Activated CD4-positive, CD25-positive, alpha-beta regulatory T cell treated with anti-CD3 and anti-CD28 coated beads, Interleukin-2, amount 50 U/mL, for 24 hours (primary cell): ENCODE measurements at places on chromosomes 1 and 21.

- no peak for ATAC-seq
Observed at GRCh38 chr21:42401154-42401553, 2.5 kb upstream of the UBASH3A start.

DNA sequence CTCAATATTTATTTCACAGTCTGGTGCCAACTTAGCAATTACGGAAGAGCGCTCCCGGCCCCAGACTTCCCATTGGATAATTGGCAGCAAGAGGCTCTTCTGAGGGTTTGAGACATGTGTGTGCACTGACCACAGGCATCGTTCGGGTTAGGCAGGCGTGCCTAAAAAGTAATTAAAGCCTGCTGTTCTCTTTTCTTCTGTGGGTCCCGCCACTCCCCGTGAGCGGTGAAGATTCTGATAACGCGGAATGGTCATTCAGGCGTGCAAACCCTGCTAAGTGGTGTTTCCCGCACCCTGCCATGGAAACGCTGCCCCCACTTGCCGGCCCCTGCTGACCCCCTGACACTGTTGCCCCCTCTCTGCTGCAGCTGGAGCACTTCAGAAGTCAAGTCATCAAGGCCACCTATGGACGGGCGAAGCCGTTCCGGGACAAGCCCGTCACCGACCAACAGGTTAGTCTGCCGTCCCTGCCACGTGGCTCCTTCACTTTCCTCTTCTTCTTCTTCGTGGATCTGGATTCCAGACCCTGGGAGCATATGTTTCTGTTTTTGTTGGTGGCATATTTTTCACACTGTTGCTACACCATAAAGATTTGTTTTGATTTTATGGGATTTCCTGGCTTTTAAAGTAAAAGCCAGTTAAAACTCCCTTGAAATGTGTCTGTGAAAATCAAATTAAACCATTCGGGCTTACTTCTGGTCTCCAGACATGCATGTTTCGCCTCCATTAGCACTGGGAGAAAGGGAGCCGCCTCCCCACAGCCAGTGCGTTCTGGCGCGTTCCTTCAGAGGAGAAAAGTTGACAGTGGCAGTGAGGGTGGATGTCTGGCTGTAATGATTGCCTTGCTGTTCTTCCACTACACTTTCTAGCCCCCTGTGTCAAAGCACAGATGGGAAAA lies 79.9 kb downstream of the FHAD1 start:
- no peak for ATAC-seq

GRCh38 chr1:152411134-152411533 lies 2.9 kb downstream of the CRNN start:
- ATAC-seq, result no peak

DNA sequence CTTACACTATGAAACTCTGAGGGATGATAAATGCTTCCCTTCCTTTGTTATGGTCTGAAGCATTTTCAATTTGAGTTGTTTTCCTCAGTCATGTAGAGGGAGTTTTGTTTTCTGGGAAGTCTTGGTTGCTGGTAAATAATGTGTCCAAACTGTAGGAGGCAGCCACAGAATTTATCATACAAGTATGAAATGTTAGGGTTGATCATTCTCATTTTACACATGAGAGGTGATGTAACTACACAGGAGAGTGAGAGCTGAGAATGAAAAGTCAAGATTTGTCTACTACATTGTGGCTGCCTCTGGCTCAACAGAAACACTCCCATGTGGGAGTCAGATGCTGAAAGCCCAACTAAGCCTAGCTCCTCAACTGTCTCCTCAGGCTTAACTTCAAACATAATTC lies 182.5 kb upstream of the SGIP1 start:
- ATAC-seq, result peak; percentile 46

- ATAC-seq, result no peak
Observed at GRCh38 chr1:228456252-228457016, 30.7 kb upstream of the RNF187 start.

DNA sequence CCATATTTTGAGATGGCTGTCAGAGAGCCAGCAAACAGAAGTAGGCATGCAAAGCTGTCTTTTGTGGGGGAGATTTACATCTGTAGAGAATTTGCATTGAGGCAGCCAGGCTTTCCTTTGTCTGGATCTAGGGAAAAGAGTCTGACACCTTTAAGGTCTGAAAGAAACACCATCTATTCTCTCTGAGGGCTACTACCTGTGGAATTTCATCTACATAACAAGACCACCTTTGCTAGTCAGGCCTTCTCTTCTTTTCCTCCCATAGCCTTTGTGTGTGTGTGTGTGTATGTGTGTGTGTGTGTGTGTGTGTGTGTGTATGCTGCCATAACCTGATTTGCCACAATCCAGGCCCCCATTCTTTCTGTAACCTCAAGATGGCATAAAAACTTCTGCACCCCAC lies 28.4 kb upstream of the DMRTB1 start:
- ATAC-seq, result no peak

GRCh38 chr1:192905049-192905448 lies 96.2 kb downstream of the RGS2 start:
- no peak for ATAC-seq

DNA sequence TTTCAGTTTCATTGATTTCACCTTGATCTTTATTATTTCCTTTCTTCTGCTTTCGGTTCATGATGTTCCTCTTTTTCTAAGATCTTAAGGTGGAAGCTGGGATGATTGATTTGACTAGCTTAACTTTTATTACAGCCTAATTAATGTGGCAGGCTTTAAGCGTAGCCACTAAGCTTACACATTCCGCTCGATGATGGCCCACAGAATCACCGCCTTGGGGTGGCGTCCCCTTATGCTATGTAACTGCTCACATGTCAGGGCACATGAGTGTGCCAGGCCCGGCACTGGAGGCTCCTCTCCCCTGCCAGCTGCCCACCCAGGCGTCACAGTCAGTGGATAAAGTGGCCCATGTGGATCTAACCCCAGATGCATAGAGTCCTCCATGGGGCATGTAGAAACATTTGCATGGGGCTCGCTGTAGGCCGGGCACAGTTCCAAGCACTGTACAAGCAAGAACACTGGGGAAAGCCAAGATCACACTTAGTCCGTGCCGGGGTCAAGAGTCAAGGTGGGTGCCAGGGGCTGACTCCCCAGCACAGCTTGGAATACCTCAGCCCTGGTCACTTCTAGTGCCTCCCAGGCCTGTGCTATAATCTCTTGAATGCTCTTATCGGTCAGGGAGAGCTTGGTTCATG lies 41.7 kb downstream of the PKNOX1 start:
- no peak for ATAC-seq

- peak; percentile 41 for ATAC-seq
Observed at GRCh38 chr1:198967566-198967965, 328.7 kb downstream of the PTPRC start.

GRCh38 chr1:69167876-69168275 lies 399.8 kb upstream of the LRRC7 start:
- ATAC-seq, result no peak

DNA sequence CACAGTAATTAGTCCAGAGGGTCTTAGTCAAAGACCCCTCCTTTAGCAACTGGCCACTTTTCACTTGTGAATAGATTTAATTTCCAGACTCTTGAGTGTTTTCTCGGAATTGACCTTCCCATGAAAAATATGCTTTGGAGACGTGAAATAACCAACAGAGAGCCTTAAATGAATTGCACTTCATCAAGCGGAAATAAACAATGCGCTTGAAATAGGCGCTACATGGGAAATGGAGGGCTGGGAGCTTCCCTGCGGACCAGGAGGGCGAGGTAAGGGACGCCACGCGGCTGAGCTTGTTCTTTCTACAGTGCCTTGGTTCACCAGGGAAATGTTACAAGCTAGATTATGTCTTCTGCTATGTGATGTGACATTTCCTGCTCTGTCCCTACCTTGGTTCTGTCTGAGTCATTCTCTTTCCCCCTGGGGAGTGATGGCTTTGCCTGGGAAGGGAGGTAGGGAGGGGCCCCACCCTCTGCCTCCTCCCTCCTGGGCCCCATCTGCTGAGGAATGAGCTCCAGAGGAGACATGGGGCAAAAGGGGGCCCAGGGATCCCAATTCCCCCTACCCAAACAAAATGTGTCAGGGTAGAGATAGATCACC lies 619.3 kb downstream of the PTPRU start:
- no peak for ATAC-seq

DNA sequence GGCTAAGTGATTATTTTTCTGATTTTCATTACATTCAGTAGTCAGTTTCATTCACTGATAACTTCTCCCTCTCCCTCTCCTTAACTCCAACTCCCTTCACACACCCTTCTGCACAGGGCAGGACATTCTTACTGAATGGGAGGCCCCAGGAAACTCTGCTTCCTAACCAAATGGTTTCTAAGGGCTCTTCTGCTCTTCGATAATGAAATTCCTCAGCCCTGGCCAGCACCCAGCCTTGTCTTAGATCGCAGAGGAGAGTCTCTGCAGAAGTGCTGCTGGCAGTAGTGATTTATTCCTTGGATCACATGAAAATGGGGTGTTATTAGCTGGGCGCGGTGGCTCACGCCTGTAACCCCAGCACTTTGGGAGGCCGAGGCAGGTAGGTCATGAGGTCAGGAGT lies 16.4 kb downstream of the PLEKHM2 start:
- ATAC-seq, result no peak

- peak; percentile 94 for ATAC-seq
Observed at GRCh38 chr1:234699795-234700665, 90.1 kb upstream of the IRF2BP2 start.

GRCh38 chr21:31878831-31879230 lies 6.0 kb downstream of the HUNK start:
- no peak for ATAC-seq

DNA sequence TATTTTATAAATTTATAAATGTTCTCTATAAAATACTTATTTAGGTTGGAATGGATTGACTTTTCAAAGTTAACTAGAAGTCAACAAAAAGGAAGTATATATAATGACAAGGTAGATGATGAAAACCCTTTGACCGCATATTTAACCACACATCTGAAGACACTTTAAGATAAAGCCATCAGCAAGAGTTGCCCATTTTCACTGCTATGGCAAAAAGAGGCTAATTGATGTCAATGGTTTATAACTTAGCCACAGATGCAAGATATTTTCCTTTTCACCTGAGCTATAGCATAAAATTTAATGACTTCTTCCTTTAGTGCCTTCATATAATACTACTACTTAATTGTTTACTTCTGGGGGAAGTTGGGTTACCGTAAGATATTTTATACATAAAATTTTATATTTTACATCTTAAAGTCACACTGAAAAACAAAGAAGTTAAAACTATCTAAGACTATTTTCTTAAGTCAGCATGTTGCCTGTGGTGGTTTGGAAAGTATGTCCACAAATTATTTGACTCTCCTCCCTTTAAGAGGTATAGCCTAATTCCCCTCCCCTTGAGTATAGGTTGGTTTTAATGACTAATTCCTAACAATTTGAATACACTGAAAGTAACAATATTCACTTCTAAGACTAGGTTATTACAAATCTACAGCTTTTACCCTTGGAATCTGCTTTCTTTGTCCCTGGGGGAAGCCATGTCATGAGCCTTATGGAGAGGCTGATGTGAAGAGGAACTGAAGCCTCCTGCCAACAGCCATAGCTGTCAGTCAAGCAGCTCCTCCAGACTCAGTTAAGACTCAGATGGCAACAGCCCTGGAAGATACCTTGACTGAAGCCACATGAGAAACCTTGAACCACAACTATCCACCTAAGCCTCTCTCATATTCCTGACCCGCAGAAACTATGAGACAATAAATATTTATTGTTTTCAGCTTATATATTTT lies 40.3 kb upstream of the LRRC8B start:
- ATAC-seq, result peak; percentile 37

DNA sequence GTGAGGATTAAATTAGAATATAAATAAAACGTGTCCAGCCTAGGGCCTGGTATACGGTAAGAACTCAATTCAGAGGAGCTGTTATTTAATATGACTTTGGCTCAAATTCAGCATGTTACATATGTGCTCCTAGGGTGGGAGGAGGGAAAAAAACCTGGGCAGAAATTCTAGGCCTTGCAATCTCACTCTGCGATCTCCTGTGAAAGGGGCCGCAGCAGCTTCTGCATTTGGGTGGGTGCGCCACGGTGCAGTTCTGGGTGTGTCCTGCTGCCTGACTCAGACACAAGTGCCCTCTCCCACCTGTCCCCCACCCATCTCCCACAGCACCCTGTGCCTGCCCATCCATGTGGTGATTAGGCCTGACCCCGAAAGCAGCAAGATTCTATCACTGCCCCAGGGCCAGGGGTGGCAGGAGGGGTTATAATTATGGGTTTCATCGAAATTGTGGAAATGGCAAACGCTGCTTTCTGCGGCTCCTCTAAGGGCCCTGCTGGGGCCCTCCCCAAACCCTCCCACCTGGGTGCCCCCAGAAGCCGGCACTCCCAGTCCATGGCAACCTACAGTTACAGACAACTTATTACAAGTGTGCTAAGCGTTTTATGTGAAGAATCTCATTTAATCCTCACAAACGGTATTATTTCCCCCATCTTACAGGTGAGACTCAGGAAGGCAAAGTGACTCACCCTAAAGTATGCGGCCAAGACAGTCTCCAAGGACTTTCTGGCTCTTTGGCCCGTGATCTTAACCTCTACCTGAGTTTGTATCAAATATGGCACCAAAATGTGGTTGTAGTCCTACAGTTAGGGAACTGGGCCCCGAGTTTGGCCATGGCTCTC lies 25.5 kb upstream of the GRHL3 start:
- no peak for ATAC-seq

DNA sequence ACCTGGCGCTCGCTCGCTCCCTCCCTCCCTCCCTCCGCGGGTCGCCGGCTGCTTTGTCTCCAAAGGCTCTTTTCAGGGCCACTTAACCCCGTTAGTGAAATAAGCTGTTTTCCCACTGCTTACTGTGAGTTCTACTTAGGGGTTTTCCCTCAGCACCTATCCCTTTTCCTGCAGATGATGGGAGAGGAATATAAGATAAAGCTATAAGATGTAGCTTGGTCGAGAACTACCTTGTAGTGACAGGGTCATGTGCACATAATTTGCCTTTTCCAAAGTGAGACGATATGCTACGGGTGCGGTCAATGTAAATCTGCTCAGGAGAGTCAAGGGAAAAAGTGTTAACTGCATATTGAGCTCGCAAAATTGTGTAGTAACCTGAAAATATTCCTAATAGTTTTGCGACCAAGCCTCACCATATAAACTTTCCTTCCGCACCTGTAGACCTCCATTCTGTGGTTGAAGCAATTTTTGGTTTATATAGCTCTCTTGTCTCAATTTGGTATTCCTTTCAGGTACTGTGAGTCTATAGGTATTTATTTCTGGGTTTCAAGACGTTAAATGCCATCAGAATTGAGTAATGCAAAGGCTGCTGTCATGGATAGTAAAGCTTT lies 55.8 kb upstream of the BOLA1 start:
- no peak for ATAC-seq

- no peak for ATAC-seq
Observed at GRCh38 chr1:24052220-24052619, 59.7 kb downstream of the MYOM3 start.

DNA sequence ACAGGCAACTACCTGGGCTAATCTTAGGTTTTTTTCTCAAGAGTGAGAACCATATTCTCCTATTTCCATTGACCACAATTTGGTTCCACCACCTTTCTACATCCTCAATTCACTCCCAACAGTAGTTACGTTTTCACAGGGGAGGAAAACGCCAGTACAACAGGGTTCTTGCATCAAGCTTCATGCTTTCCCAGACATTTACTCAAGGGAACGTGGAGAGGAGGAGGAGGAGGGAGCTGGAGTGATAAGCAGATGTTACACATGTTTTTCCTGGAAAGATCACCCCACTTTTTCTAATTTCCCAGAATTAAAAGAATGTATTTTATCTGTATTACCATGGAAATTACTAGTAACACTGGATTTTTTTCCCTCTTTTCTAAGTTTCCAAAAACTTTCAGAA lies 58.3 kb downstream of the RGS5 start:
- ATAC-seq, result no peak

GRCh38 chr1:1120866-1121591 lies 5.1 kb upstream of the C1orf159 start:
- ATAC-seq, result no peak
